Uterus (tissue), 4 donors: ENCODE measurements at places on chromosomes 3 and 15. TPM values are rescaled to one million over a fixed set of nuclear protein-coding genes. Genes with fewer than 3 reads are reported as not detected.

ESYT3 gene
- 5.6 TPM for total RNA-seq

GRCh38 chr3:59064276-59064675 lies 14.5 kb upstream of the CFAP20DC start:
- no peak for DNase-seq

DNA sequence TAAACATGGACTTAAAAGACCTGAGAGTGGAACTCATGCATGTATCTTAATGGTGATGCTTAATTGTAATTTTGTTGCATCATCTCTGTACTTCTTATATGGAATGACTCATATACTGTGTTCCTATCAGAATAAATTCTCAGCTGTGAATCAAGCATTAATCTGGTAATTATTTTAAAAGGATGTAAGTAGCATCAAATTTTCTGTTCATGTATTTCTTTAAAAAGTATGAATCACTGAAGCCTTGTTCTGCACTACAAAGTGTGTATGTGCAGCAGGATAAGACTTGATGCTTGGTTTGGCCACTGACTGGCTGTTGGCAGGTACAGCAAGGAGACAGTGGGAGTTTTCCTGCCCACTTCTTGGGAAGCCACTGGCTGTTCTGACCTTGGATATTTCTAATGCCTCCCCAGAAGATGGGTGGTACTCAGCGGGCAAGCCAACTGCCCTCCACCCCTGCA lies 123.9 kb downstream of the ANO10 start:
- no peak for DNase-seq

DNA sequence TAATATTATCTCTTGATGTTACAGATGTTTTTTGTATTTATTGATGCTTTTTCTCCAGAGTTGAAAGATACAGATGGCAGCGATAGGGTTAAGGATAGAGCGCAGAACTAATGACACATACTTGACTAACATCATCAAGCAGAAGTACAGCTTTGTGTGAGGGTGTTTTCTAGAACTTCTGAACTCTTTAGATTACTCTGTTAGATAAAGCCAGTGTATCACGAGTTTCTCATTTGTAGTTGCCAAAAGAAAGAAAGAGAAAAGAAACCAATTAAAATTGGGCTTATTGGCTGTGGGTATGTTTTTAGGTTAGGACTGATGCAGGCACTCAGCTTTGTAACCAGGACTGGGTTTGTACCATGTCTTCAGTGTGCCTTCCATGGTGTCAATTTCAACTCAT lies 6.6 kb upstream of the GPR171 start:
- DNase-seq, result no peak

DNA sequence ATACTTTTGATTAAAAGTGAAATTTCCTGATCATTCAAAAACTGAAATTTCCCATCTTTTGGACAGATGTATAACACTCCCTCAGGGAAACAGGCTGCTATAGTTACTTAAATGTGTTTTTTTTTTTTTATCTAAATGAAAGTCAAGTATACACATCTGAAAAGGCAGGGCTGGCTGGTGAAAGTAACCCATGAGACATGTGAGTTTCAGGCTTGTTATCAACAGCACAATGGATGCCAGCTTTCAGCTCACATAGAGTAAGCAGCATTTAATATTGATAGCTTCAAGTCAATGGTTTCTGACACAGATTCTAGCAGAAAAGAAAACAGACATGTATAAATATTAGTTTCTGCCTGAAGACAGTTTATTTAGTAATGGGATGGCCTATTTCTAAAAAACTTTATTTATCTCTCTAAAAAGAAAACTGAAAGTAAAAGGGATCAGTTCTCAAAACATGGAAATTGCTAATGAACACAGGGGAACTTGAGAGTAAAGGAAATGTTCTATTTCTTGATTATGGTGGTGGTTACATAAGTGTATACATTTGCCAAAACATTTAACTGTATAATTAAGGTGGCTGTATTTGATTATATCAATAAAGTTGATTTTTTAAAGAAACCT lies 89.7 kb upstream of the CMC1 start:
- no peak for DNase-seq

- no peak for DNase-seq
These were observed 646.6 kb downstream of the OTOL1 start for GRCh38 chr3:162143180-162143579.

DNA sequence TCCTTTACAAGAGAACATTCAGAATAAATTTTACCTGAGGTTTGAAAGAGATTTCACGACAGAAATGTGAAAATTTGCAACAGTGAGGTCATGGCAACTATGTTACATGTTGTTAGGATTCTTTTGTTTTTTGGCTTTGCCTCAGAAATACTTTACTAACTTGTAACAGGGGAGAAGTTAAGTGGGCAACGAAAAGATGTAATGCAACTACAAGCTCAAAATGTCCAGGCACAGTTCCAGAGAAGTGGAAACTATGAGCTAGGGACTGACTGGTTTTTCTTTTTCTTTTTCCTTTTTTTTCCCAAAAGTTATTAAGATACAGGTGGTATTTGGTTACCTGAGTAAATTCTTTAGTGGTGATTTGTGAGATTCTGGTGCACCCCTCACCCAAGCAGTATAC lies 111.5 kb upstream of the PPP2R3A start:
- DNase-seq, result no peak

GRCh38 chr3:105516972-105517371 lies 150.3 kb downstream of the ALCAM start:
- no peak for DNase-seq

- no peak for DNase-seq
These were observed 357.5 kb downstream of the CHST2 start for GRCh38 chr3:143476965-143477640.

GRCh38 chr15:66097151-66098021 lies 156.2 kb downstream of the MEGF11 start:
- DNase-seq, result no peak
